ENCODE measurements at places on chromosomes 16 and 17. TPM values are rescaled to one million over a fixed set of nuclear protein-coding genes. Genes with fewer than 3 reads are reported as not detected.

Gene CACNG5
- total RNA-seq: 0.44 TPM

Gene NPIPB9
- 4.4 TPM for total RNA-seq

Gene KRT26
- not detected for total RNA-seq

Gene TNFRSF17
- total RNA-seq: 2.1 TPM

Gene MILR1
- total RNA-seq: 4.4 TPM

Gene TMC7
- 5.4 TPM for total RNA-seq

Gene MYOCD
- 136 TPM for total RNA-seq

Gene FOXF1
- total RNA-seq: 9.9 TPM

Gene CD300LF
- 2.0 TPM for total RNA-seq

Gene ZNF423
- 6.7 TPM for total RNA-seq

DNA sequence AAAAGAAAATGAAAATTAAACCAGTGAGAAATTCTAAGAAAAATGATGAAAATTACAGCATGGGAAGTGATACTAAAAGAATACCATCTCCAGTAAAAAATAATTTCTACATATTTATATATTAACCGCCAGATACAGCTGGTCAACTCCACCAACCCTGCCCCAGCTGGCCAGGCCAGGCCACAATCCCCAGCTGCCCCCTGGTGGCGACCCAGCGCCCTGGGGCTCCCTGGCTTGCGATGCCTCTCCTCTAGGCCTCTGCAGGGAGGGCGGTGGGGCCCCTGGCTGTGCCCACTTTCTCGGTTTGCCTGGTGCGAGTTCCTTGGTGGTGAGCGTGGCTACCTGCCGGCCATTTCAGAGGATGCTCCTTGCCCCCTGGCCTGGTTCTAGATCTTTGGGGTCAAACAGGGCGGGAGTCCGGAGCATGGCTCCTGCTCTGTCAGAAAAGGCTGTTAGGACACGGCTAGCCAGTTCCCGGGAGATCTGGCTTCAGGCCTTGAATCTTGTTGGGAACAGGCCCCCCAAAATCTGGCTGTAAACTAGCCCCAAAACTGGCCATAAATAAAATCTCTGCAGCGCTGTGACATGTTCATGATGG, 14.5 kb downstream of the GLIS2 start:
- DNase-seq: peak; percentile 89

DNA sequence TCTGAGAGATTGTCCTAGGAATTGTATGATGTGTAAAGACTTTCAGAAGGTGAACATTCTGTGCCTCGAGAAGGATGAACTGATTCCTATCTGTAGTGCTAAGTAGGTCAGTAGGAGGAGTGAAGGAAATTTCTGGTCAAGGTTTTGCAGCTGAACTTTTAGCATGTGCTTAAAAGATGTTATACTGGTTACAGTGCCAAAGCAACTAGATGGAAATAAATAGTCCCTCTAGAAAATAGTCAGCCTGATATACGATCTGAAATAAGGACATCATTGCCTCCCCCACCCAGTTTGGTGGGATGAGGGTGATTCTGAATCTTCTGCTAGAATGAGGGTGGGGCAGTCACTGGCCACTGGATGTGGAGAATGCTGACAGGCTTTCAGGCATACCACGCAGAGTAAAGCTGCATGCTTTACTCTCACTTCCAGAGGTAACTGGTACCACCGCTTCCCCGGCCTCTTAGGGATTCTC, 57.2 kb upstream of the VPS4A start:
- DNase-seq: no peak

- DNase-seq: peak; percentile 21
Observed at GRCh38 chr16:54931120-54932014, 702 bp downstream of the IRX5 start.

GRCh38 chr17:73911726-73912372, 267.6 kb upstream of the SDK2 start:
- DNase-seq: no peak

- no peak for DNase-seq
Observed at GRCh38 chr16:75027520-75028300, 28.9 kb downstream of the ZNRF1 start.

DNA sequence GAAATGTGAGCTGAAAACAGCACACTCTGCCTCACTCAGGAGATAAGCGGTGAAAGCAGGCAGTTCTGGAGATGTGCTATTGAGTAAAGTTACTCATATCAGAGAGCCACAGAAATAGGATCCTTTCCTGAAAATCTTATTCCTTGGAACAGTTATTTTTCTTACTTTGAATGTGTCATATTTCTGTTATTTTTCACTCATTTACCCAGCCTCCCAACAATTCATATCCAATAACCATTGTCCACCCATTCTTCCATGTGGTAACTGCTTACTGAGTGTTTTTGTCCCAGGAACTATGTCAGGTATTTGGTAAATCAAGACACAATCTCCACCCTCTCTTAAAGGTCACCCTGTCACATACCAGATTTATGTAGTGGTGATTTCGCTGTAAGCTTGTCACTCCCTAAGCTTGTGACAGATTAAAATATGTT, 144.9 kb downstream of the PARN start:
- DNase-seq: no peak

- DNase-seq: no peak
Observed at GRCh38 chr17:81523402-81524038, 4.7 kb upstream of the FSCN2 start.

GRCh38 chr16:74190292-74190691, 106.3 kb upstream of the PSMD7 start:
- DNase-seq: no peak

GRCh38 chr16:75287708-75288107, 36.3 kb upstream of the BCAR1 start:
- peak; percentile 41 for DNase-seq

DNA sequence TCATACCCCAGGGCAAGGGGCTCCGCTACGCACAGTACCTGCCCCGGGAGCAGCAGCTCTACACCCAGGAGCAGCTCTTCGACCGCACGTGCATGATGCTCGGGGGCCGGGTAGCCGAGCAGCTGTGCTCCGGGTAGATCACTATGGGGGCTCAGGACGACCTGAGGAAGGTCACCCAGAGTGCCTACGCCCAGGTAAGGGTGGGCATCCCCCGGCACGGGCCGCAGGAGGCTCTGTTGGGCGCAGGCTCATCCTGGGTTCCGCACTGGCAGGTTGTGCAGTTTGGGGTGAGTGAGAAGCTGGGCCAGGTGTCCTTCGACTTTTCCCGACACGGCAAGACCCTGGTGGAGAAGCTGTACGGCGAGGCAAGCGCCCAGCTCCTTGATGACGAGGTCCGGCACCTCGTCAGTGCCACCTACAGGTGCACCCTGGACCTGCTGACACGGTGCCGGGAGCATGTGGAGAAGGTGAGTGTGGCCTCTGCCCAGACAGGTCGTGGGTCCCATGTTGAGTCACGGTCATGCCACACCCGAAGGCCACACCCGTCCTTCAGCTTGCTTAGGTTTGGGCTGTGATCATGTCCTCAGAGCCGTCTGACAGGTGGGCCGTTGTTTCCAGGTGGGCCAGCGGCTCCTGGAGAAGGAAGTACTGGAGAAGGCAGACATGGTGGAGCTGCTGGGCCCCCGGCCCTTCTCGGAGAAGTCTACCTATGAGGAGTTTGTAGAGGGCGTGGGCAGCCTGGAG, 19.3 kb downstream of the DBNDD1 start:
- DNase-seq: peak; percentile 42

DNA sequence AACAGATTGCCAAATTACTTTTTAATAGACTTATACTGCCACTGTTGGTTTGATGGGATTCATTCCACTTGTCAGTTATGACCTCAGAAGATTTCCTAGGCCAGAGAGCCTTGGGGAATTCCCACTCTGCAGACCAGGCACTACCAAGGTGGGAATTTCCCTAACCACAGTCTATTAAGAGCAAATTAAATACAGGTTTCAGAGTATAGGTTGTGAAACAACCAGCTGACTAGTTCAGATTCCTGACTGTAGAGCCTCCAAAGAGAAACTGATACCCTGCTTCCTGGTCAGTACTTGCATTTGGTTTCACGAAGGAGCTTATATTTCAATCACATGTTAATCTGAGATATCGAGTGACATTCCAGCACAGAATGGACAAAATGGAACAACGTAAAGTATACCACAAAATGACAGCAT, 186.5 kb downstream of the STX8 start:
- no peak for DNase-seq

- no peak for DNase-seq
Observed at GRCh38 chr17:41907185-41907556, 11.6 kb downstream of the ACLY start.

GRCh38 chr17:29640413-29640812, 17.7 kb upstream of the CORO6 start:
- DNase-seq: no peak

- peak; percentile 27 for DNase-seq
Observed at GRCh38 chr17:33686171-33686570, 393.1 kb upstream of the ASIC2 start.

DNA sequence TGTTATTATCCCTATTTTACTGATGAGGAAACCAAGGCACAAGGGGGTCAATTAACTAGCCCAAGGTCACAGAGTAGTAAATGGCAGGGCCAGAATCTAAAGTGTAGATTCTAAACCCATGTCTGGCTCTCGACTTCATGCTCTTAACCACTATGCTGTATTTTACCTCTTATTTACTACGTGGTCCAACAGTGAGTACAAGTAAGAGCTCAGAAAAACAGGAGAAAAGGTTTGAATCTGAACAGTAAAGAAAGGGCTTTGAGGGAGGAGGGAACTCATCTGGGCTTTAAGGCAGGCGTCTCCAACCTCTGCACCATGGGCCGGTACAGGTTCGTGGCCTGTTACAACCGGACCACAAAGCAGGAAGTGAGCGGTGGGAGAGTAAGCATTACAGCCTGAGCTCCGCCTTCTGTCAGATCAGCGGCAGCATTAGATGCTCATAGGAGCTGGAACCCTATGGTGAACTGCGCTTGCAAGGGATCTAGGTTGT, 62.9 kb downstream of the SMURF2 start:
- DNase-seq: peak; percentile 28

GRCh38 chr16:83110269-83110668, 483.5 kb downstream of the CDH13 start:
- no peak for DNase-seq

DNA sequence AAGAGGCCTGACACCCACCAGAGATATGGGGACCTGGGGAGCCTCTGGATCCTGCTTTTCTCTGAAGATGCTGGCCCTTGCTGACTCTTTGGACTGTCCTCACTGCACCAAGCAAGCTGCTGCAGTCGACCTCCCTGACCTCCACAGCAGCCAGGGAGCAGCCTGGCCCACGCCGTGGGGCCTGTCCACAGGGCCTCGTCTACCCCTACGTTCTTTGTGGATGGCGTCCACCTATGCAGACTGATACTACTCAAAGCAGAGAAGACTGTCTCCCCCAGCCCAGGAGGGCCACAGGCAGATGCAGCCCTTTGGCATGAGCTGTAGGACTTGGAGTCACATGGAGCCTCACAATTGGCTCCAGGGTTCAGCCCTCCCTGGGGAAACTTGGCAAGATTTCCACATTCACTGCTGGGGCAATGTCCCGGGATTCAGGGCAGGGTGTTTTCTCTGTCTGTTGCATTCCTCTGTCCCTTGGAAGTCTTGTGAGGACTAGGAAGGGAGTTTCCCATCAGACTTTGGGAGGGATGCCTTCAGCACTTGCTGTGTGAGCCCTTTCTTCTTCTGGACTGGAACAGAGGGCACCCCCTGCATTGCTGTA, 152.2 kb downstream of the NTN1 start:
- DNase-seq: no peak

All from mucosa of descending colon (tissue), 3 donors.